Immature natural killer cell (primary cell): ENCODE measurements at places on chromosomes 11 and 22. TPM values are rescaled to one million over a fixed set of nuclear protein-coding genes. Genes with fewer than 3 reads are reported as not detected.

GRCh38 chr22:23824476-23825245, 14.1 kb downstream of the DERL3 start:
- no peak for DNase-seq
- H3K27ac ChIP-seq = no peak overlapping the region
- H3K36me3 ChIP-seq = peaks cover 3% of the 10 kb centered on the region
- H3K27me3 ChIP-seq = peaks cover 2% of the 10 kb centered on the region
- no peaks in the 10 kb centered on the region for H3K4me1 ChIP-seq

DNA sequence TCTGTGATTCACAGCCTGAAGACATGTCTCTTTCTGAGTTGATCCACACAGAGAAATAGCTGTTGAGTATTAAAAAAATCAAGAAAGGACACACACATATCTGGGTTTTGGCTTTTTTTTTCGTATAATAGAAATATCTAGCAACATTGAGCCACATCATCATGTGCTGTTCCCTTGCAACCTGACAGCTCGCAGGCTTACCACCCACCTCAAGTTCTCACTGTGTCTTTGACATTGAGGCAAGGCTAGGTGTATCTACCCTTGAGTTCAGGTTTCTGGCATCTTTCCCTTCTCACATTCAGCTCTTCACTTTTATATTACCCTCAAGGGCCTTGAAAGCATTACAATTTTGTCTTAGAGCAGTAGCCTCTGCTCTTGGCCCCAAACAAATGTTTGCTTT, 490.3 kb upstream of the KIRREL3 start:
- no peaks in the 10 kb centered on the region for H3K4me1 ChIP-seq
- no peaks in the 10 kb centered on the region for H3K36me3 ChIP-seq
- H3K27ac ChIP-seq = no peak overlapping the region
- no peak for DNase-seq
- H3K4me3 ChIP-seq = no peak overlapping the region
- peaks cover 10% of the 10 kb centered on the region for H3K27me3 ChIP-seq

DNA sequence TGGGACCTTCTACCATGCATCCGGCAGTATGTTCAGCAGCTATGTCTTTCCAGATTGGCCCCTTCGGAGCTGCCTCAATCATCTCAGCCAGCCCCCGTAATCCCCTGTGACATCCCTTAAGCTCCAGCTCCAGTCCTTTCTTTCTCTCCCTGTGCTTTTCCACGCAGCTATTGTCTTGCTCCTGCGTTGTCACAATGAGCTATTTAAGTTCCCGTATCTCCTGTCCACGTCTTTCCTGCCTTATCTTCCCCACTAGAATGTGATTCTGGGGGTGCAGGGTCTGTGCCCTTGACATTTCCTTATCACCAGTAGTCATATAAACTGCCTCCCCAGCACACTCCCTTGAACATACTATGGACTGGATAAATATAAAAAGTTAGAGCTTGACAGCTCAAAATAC, 5.1 kb upstream of the ETS1 start:
- no peak for DNase-seq
- H3K27me3 ChIP-seq = peaks cover 9% of the 10 kb centered on the region
- H3K27ac ChIP-seq = no peak overlapping the region
- no peaks in the 10 kb centered on the region for H3K4me1 ChIP-seq
- no peak overlapping the region for H3K4me3 ChIP-seq

GRCh38 chr11:70341881-70342429, 56.4 kb upstream of the CTTN start:
- H3K36me3 ChIP-seq = peaks cover 79% of the 10 kb centered on the region
- H3K4me3 ChIP-seq = no peak overlapping the region

- H3K4me3 ChIP-seq = no peak overlapping the region
- no peak overlapping the region for H3K27ac ChIP-seq
- H3K27me3 ChIP-seq = no peaks in the 10 kb centered on the region
- H3K36me3 ChIP-seq = no peaks in the 10 kb centered on the region
- no peak for DNase-seq
Observed at GRCh38 chr11:69486056-69486772, 4.8 kb downstream of the LINC01488 start.

GRCh38 chr11:45899448-45900174, 7.5 kb downstream of the FREY1 start:
- H3K4me1 ChIP-seq = no peaks in the 10 kb centered on the region
- H3K27ac ChIP-seq = peak overlapping the region; percentile 56
- peaks cover 17% of the 10 kb centered on the region for H3K27me3 ChIP-seq
- no peaks in the 10 kb centered on the region for H3K36me3 ChIP-seq

DNA sequence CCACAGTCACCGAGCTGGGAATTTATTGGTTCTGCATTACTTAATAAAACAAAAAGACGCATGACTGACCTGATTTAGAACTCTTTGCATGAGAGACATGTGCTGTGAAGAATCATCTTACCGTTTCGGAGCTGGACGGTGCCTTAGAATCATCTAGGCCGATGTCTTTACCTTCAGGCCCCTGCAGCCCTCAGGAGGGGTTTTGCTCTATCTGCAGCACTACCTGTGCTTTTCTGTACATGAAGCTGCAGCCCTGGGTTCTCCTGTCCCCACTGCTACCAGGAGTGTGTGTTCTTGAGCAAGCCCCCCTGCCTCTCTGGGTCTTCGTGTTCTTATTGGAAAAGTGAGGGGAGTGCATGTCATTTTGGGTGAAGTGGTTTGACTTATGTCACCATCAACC, 94.0 kb upstream of the OR4B1 start:
- H3K36me3 ChIP-seq = peaks cover 50% of the 10 kb centered on the region
- no peak for DNase-seq
- H3K27ac ChIP-seq = peak overlapping the region; percentile 15
- H3K27me3 ChIP-seq = no peaks in the 10 kb centered on the region
- peaks cover 36% of the 10 kb centered on the region for H3K4me1 ChIP-seq

DNA sequence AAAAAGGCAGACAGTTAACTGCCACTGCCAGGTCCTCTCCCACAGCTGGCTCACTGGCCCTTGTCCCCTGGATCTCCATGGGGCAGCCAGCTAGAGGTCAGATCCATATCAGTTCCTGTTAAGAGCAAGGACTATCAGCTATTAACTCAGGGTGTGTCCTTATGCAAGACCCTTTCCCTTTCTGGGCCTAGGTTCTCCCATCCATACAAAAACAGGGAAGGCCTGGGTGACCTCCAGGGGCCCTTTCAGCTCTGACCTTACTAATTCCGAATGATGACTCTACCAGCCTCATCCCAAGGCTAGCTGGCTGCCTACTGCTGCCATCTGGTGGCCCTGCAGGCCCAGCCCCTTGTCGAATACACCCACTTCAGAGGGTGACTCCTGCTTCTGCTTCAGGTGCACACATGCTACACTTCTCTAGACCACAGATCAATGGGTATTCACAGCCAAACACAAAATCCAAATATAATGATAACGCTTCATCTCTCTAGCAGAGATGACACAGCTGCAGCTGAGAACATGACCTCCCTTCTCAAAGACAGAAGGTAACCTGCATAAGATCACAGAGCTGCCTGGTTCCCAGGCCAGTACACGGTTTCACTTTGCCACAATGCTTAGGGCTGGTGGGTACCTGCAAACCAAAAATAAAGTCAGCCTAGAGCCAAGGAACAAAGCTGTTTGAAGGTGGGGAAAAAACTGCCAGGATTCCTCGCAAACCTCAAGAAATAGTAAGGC, 34.1 kb downstream of the SERGEF start:
- H3K27me3 ChIP-seq = peaks cover 1% of the 10 kb centered on the region
- no peak overlapping the region for H3K4me3 ChIP-seq
- no peak for DNase-seq

GRCh38 chr11:14927146-14927545, 35.1 kb upstream of the CYP2R1 start:
- H3K36me3 ChIP-seq = no peaks in the 10 kb centered on the region
- no peak for DNase-seq
- H3K4me3 ChIP-seq = no peak overlapping the region
- peaks cover 7% of the 10 kb centered on the region for H3K27me3 ChIP-seq

DNA sequence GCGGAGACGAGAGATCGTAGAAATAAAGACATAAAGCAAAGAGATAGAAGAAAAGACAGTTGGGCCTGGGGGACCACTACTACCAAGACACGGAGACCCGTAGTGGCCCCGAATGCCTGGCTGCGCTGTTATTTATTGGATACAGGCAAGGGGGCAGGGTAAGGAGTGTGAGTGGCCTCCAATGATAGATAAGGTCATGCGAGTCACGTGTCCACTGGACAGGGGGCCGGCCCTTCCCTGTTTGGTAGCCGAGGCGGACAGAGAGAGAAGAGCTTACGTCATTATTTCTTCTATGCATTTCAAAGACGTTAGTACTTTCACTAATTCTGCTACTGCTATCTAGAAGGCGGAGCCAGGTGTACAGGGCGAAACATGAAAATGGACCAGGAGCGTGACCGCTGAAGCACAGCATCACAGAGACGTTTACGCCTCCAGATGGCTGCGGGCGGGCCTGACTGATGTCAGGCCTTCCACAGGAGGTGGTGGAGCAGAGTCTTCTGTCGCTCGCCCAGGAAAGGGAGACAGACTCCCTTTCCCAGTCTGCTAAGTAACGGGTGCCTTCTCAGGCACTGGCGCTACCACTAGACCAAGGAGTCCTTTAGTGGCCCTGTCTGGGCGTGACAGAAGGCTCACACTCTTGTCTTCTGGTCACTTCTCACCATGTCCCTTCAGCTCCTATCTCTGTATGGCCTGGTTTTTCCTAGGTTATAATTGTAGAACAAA, 24.8 kb downstream of the PPP6R2 start:
- H3K27ac ChIP-seq = peak overlapping the region; percentile 62
- no peak for DNase-seq
- H3K4me3 ChIP-seq = no peak overlapping the region
- no peaks in the 10 kb centered on the region for H3K27me3 ChIP-seq
- peaks cover 4% of the 10 kb centered on the region for H3K36me3 ChIP-seq
- H3K4me1 ChIP-seq = peaks cover 52% of the 10 kb centered on the region

DNA sequence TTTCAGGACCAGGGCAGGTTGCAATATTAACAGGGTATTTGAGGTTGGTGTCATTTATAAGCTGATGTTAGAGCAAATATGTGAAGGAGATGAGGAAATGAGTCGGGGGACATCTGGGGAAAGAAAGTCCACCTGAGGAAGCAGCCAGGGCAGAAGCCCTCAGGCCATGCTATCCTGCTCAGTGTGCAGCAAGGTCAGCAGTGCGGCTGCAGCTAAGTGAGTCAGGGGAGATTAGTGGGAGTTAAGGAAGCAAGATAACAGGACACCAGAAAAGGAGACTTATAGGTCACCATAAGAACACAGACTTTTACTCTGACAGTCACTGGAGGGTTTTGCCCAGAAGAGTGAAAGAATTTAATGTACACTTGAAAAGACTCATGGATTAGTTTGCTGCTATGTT, 468.9 kb downstream of the NTM start:
- no peak overlapping the region for H3K4me3 ChIP-seq
- H3K27ac ChIP-seq = no peak overlapping the region
- H3K27me3 ChIP-seq = no peaks in the 10 kb centered on the region

GRCh38 chr11:133041181-133041580, 491.1 kb downstream of the OPCML start:
- no peaks in the 10 kb centered on the region for H3K4me1 ChIP-seq
- no peak for DNase-seq
- no peaks in the 10 kb centered on the region for H3K36me3 ChIP-seq
- H3K27ac ChIP-seq = no peak overlapping the region
- H3K27me3 ChIP-seq = peaks cover 2% of the 10 kb centered on the region

Gene CCDC89
- polyA plus RNA-seq = not detected

Gene RAC2
- 1,843 TPM for polyA plus RNA-seq

Gene BIK
- 1.6 TPM for polyA plus RNA-seq

Gene PIH1D2
- not detected for polyA plus RNA-seq

Gene VSTM5
- not detected for polyA plus RNA-seq

Gene CBY1
- 1.0 TPM for polyA plus RNA-seq

Gene APOA1
- 0.42 TPM for polyA plus RNA-seq
